Smooth muscle cell of trachea (primary cell): ENCODE measurements at places on chromosomes 12 and 14. TPM values are rescaled to one million over a fixed set of nuclear protein-coding genes. Genes with fewer than 3 reads are reported as not detected.

OTOGL gene
- total RNA-seq: under 0.01 and 0.29 TPM in 2 replicates

CLEC4E gene
- total RNA-seq: not detected in 2 replicates

KLHL28 gene
- total RNA-seq: 9.1 and 10.2 TPM in 2 replicates

MGST1 gene
- total RNA-seq: 123 and 160 TPM in 2 replicates
